ENCODE measurements at places on chromosomes 5 and 9. TPM values are rescaled to one million over a fixed set of nuclear protein-coding genes. Genes with fewer than 3 reads are reported as not detected.

Gene TSSK1B
- total RNA-seq = not detected

DNA sequence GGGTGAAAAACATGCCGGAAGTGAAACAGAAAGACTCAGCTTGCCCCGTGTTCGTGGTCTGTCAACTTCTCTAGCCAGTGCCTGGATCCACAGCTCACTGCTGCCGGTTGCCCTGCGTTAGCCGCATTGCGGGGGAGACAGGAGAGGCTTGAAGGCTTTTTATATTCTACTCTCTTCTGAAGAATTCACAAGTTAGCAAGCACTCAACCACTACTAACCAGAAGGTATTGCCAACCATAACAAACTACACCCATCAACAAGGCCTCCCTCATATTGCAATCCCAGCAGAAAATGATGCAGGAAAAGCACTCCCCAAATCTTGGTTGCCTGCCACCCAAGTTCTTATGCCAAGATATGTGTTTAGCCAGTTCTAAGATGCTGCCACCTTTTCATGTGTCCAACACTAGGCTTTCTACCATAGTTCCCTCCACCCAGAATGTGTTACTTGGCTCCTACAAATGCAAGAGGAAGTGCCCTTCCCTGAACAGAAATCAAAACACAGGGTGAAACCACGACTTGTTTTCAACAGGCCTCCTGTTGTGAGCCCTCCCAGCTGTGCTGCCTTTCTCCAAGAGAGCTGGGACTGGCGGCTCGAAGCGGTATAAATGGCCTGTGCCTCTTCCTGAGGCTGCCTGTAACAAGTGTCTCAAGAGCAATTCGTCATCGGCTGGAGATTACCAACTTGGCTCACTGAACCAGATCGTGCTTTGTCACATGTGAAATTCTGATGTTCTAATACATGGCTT is 129.0 kb downstream of the SNX18 start:
- DNase-seq = peak; percentile 75

- no peak for DNase-seq
Measured at GRCh38 chr5:18236386-18236785, 602.1 kb downstream of the TAF11L14 start.

GRCh38 chr5:171984748-171985419 is 21.6 kb downstream of the FBXW11 start:
- no peak for DNase-seq

GRCh38 chr5:142817949-142818431 is 47.8 kb downstream of the ARHGAP26 start:
- peak; percentile 64 for DNase-seq

- no peak for DNase-seq
Measured at GRCh38 chr9:108618906-108619550, 236.8 kb downstream of the ACTL7B start.

Gene PCDHB11
- total RNA-seq = 2.0 TPM

Gene PCDHB5
- total RNA-seq = 2.3 TPM

DNA sequence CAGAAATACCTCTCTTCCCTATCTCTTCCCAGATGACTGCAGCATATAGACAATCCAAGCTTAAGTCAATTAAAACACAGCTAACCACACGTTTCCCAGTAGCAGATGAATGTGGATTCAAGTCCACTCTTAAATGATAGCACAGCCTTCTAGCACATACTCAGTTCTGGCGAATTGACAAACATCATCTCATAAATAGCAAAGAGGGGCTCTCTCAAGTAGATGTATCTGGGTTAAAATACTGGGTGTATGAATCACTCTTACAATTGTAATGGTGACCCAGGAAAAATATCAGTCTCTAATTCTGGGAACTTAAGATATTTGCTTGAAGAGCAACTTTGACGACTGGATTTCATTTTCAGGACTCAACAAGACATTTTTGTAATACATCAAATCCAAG is 67.0 kb upstream of the HAPLN1 start:
- DNase-seq = no peak

Gene CA9
- 0.55 TPM for total RNA-seq

DNA sequence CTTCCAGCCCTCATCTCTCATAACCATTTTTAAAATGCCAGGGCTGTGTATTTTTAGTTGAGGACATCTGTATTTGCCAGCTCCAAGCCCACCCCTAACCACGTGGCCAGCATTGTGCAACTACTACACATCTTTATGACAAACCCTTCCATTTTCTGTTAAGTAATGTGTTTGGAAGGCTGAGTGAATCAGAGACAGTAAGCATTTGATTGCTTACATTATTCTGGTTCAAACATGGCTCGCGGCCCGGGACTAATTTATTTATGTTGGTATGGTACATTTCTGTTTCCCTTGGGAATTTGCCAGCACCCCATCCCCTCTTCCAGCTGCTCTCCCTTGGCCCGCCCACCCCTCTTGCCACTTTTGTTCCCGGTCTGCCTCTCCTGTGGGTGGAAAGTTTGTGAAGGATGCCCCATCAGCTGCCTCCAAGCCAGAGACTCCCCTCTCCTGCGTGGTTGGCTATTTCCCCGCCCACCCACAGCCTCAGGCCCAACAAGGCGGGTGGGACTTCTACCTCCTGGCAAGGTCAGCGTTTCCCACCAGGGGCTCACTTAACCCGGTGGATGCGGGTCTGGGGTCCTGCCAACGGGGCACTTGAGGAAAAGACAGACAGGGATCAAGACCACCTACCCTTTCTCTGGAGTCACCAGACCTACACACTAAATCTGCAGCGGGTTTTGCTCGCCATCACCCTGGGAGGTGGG is 162.2 kb downstream of the HSD17B3 start:
- no peak for DNase-seq

- DNase-seq = peak; percentile 62
Measured at GRCh38 chr9:134175808-134176598, 11.6 kb upstream of the RNU6ATAC start.

DNA sequence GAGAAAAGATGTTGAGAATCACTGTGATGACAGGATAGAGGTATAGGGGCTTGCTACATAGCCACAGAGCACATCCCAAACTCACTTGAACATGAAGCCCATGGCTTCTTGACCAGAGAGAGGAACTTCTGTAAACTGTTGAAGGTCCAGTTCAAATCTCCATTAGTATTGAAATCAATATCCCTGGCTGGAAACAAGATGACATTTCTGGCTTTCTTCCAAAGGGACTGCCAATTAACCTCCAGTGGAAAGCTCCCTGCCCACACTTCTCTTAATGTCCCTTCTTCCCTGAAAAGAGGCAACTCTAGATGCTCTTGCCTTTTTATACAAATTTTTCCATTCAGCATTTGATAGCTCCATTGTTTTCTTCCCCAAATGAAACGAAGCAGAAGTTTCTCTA is 612.1 kb downstream of the EBF1 start:
- DNase-seq = no peak

DNA sequence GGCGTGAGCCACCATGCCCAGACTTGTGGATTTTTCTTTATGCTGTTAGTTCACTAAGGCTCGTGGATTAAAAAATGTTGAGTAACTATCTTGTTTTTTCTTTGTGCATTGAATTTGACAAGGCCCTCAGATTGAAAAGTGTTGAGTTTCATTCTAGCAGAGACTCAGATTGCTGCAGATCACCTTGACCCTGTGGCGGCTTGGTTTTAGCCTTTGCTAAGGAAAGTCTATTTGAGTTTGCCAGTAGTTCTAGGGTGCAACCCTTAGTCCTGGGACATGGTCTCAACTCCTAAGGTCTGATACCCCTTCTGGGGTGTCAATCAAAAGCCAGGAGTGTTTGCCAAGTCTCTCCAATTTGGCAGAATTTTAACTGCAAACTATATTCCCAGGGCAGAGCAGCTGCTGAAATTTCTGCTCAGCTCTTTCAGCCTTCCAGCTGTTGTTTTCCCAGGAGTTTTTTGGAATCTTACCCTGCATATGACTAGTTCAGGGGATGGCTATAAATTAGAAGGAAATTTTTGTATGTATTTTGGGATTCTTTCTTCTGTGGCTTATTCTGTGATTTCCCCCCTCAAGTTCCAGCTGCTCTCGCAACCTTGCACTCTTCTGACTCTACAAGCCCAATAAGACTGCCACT is 84.3 kb upstream of the HAND1 start:
- DNase-seq = no peak

DNA sequence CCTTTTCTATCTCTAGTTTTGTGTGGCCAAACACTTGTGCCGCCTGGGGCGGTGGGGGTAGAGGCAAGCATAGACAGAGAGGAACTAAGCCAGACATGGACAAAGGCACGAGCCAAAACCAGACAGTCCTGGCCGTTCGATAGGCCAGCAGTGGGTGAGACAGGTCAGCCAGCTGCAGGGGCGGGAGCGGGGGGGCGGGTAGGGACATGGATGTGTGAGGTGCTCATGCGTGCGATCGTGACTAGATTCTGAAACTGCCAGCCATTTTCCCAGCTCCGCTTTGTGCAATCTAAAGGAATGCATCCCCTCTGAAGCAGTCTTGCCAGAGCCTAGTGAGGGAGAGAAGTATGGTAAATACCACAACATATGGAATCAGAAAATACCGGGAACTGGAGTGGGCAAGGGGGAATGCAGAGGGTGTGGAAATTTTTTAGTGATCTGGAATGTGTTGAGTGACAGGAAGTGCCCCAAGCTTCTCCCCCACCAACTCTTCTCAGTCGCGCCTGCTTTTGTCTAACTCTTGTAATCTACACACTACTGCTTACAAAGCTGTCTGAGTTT is 111.9 kb downstream of the NR6A1 start:
- peak; percentile 89 for DNase-seq

Gene SLC36A2
- total RNA-seq = not detected

DNA sequence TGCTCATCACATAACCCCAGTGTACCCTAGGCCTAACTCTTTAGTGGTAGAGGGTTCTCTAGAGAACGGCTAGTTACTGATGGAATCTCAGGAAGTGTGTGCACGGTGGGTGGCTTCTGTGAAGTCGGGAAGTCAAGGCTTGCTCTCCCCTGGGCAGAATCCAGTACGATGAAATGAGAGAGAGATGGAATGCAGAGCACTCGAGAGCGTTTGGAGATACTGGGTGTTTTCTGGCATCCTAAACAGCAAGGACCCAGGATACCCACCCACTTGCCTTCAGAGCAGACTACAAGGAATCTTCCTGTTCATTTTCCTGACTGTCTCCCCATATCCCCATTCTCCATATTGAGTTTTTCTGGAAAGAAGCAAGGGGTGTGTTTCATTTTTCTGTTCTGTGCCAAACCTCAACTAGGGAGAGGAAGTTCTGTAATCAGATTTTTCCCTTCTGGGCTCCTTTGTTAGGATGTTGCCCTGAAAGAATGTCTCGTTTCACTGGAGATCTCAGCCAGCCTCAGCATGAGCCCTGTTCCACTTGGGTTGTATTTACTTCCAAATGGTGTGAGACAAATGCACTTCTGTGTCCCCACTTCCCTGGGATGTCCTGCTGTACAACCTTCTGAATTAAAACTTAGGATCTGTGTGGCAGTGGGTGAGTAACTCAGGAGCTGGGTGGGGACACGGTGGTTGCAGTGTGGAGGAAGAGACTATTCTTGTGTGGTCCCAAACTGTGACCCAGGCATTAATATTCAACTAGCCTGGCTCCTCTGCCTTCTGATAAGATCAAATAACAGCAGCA is 108.9 kb upstream of the SPRY4 start:
- DNase-seq = no peak

DNA sequence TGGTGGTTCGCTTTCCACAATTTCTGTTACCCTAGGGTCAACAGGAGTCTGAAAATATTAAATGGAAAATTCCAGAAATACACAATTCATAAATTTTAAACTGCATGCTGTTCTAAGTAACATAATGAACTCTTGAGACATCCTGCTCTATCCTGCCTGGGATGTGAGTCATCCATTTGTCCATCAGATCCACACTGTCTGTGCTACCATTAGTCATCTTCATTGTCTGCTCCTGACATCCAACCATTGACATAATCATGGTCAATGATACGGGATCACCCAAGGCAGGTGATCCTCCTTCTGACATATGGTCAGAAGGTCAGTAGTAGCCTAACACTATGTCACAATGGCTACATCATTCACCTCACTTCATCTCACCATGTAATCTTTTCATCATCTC is 276.7 kb upstream of the KIF2A start:
- no peak for DNase-seq

Gene IFNA21
- total RNA-seq = not detected

Gene OCLN
- total RNA-seq = 136 TPM
